ENCODE measurements at places on chromosomes 16 and 17. TPM values are rescaled to one million over a fixed set of nuclear protein-coding genes. Genes with fewer than 3 reads are reported as not detected.
A peak's percentile ranks its signal among the peaks of the same experiment; 100 is the strongest.

DNA sequence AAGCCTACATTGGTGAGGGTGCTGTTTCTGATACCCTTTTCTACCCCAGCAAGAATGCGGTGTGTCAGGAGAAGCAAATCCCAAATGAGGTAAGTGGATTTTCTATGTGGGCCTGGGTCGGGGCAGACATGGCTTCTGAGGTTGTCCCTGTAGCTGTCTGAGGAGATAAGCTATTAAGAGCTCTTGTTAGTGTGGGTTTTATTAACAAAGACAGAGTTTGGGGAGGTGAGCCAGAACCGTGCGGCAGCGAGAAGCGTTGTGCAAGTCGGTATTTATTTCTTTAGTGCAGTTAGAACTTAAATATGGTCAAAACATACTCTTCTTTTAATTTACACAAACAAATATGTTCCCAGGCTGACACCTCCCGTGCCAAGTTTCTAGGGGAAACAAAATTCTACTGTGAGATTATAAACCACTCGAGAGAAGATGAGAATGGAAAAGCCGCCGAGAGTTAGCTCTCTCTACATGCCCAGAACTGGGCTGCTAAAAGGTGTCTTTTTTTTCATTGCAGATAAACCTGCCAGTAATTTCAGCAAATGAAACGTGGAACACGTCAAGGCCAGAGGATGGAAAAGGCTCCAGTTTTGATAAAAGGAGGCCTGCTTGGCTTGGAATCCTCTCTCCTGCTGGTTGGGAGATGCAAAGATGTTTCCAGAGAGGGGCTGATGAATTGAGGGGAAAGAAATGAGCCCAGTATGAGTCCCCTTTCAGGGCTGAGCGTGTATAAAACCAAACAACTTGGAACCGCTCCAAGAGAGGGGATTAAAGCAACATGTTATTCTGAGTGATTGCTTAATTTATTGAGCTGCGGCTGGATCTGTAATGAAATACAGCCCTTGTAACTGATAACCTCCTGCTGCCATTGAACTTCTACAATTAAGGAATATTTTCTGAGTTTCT lies 254.6 kb downstream of the MRTFB start:
- no peaks in the 10 kb centered on the region for H3K36me3 ChIP-seq
- H3K4me3 ChIP-seq = no peak overlapping the region
- no peak for DNase-seq
- H3K27ac ChIP-seq = peak overlapping the region; percentile 1
- H3K4me1 ChIP-seq = peaks cover 6% of the 10 kb centered on the region

- H3K4me3 ChIP-seq = peak overlapping the region; percentile 77
- H3K4me1 ChIP-seq = peaks cover 69% of the 10 kb centered on the region
- no peak for DNase-seq
- H3K27ac ChIP-seq = peak overlapping the region; percentile 98
Measured at GRCh38 chr17:19651451-19652238, 3.1 kb downstream of the ALDH3A2 start.

DNA sequence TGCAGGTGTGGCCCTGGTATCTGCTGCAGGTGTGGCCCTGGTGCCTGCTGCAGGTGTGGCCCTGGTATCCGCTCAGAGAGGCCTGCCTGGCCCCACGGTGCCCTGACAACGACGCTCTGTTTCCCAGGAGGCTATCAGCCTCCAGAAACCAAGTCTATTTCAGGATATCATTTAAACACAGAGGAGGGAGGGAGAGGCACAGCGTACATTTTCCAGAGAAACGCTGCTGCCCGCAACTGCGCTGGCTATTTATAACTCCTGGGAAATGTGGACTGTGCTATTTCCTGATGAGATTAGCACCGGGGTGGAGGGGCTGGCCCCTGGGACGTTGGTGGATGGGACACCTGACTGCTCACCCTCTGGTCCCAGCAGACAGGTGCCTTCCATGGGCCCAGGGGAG lies 22.5 kb downstream of the TIMM22 start:
- no peak for DNase-seq
- H3K4me3 ChIP-seq = no peak overlapping the region
- no peaks in the 10 kb centered on the region for H3K36me3 ChIP-seq
- H3K27me3 ChIP-seq = no peaks in the 10 kb centered on the region

The ENGASE gene
- 8.0 TPM for polyA plus RNA-seq

The CNTNAP4 gene
- not detected for polyA plus RNA-seq

- H3K27ac ChIP-seq = no peak overlapping the region
- no peak overlapping the region for H3K4me3 ChIP-seq
Measured at GRCh38 chr16:15542261-15542660, 100.7 kb downstream of the MARF1 start.

Measured in liver (tissue), 10 donors.